ENCODE measurements at places on chromosomes 12 and 14.

DNA sequence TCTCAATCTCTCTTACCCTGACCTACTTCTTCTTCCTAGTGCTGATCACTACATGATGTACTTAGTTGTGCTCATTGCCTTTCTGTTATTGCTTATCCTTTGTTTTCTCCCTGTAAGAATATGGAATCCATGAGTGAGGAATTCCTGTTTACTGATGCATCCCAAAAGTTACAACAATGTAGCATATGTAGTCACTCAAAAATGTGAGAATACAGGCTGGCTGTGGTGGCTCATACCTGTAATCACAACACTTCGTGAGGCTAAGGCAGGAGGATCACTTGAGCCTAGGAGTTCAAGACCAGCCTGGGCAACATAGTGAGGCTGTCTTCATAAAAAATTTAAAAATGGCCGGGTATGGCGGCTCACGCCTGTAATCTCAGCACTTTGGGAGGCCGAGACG lies 8.0 kb upstream of the WDR20 start:
- DNase-seq: no peak

DNA sequence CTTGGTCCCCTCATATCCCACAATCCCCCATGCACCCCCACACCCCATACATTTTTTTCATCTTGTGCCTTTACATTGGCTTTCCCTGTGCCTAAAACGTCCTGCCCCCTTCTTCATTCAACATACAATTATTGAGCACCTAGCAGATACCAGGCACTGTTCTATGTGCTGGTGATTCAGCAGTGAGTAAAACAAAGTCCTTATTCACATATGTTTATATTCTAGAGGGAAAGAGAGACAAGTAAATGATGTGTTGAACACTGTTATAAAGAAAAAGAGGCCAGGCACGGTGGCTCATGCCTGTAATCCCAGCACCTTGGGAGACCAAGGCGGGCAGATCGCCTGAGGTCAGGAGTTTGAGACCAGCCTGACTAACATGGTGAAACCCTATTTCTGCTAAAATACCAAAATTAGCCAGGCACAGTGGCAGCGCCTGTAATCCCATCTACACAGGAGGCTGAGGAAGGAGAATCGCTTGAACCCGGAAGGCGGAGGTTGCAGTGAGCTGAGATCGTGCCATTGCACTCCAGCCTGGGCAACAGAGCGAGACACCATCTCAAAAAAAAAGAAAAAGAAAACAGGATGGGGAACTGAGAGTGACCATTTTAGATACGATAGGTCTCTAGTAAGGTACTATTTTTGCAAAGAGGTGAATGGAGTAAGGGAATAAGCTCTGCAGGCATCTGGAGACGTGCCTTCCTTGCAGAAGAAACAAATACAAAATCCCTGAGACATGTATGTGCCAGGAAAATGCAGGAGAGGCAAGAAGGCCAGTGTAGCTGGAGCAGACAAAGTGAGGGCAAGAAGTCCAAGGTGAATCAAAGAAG lies 12.2 kb downstream of the SLC7A7 start:
- no peak for DNase-seq

- DNase-seq: no peak
Measured at GRCh38 chr14:99042381-99043266, 229.4 kb downstream of the BCL11B start.

DNA sequence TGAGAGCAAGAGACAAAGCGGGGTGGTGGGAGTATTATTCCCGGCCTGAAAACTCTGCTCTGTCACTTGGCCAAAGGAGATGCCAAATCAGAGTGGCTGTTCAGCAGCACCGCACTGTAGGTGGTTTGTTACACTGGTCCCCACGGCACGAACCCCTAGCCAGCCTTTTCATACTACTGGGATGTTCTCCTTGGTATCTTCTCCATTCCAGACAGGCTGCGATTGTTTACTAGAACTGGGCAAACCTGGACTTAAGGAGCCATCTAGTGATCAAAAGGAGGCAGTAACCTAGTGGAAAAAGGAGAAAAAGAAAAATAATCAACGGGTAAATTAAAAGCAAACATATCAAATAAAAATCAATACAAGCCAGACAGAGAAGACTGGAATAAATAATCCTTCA lies 58.9 kb upstream of the TMTC2 start:
- peak; percentile 41 for DNase-seq

DNA sequence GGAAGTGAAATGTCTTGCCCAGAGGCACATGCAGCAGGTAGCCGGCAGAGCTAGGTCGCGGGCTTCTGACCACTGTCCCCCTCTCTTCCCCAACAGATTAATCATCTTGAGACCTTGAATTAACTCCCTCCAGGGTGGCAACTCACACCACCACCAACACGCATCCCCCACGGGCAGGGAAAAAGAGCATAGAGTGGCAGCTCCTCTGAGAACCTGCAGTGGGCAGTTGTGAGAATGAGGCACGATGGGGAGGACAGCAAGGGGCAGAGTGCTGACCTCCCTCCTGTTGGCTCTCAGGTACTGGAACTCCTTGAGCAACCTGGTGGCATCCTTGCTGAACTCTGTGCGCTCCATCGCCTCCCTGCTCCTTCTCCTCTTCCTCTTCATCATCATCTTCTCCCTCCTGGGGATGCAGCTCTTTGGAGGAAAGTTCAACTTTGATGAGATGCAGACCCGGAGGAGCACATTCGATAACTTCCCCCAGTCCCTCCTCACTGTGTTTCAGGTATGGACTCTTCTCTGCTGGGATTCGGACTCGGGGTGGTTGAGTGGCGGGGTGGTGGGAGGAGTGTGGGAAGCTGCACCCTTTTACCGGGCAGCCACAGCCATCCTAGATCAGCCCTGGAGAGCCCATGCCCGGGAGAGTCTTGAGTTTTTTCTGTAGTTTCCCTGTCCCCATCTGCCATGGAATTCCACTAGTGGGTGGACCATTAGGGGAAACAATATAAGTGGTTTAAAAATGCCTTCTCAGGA lies 213.3 kb upstream of the FKBP4 start:
- DNase-seq: no peak

DNA sequence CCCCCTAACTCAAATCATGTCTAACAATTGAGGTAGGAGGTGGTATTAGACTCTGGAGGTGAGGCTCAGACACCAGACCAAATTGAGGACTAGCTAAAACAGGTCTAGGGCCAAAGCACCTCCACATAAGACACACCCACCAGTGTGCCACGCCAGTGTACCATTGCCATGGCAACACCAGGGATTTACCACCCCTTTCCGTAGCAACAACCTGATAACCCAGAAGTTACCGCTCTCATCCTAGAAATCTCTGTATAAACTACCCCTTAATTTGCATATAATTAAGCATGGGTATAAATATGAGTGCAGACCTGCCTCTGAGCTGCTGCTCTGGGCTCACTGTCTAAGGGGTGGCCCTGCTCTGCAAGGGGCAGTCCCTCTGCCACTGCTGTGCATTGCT lies 57.4 kb upstream of the PPP2R5C start:
- no peak for DNase-seq

DNA sequence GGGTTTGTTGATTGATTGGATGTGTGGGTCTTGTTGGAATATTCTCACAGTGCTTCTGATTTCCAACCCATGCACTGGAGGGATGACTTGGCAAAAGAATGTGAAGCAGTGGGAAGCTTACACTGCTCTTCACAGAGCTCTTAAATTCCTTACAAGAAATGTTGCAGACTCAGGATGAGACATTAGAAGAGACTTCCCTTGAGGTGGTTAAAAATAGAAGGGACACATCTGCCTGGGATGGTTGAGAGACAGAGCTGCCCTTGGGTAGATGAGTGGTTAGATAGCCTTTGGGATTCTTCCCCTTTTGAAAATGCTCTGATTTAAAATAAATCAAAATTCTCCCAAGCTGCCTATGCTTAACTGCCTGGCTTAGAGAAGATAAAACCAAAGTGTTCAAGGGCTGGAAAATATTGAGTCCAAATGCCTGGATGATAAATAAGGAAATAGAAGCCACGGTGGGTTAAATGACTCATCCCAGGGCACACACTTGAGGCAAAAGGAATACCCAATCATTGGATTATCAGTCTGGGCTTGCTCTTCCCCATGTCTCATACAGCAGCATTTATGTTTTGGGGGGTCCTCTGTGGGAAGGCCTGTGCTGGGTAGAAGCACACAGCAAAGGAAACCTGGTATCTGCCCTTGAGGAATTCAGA lies 264.3 kb downstream of the AKAP6 start:
- DNase-seq: no peak

DNA sequence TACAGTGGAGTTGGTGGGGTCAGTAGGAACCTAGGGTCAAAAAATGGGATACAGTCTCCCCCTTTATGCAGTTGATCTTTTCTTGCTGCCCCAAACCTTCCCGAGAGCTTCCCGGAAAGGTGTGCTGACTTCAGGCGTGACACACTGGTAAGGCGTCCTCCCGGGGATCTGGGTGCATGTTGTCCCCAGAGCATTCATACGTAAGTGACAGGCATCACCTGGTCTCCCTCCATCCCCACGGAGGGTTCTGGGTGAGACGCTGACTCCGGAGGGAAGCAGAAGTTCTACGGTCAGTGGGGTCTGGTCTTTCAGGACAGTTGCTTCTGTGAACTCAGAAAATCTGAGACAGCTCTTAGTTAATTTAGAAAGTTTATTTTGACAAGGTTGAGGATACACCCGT lies 159.6 kb upstream of the RTL1 start:
- DNase-seq: no peak

- no peak for DNase-seq
Measured at GRCh38 chr12:70619471-70620152, 17.6 kb downstream of the PTPRB start.

DNA sequence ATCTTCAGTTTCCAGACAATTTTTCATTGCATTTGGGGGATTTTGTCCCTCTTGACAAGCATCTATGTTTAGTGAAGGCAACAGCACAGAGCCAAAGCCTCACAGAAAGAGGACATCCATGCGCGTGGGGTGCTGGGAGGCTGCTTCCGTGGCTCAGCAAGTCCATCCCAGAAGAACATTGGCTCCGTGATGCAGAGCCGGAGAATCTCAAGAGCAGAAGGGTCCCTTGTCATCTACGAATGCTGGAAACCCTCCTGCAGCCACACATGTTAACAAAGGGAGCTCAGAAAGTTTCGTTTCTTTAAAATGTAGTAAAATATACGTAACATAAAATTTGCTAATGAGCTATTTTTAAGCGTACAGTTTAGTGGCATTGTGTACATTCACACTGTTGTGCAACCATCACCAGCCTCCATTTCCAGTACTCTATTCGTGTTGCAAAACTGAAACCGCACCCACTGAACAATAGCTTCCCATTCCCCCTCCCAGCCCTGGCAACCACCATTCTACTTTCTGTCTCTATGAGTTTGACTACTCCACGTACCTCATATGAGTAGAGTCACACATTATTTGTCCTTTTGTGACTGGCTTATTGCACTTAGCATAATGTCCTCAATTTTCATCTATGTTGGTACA lies 185.9 kb downstream of the TTC7B start:
- no peak for DNase-seq

DNA sequence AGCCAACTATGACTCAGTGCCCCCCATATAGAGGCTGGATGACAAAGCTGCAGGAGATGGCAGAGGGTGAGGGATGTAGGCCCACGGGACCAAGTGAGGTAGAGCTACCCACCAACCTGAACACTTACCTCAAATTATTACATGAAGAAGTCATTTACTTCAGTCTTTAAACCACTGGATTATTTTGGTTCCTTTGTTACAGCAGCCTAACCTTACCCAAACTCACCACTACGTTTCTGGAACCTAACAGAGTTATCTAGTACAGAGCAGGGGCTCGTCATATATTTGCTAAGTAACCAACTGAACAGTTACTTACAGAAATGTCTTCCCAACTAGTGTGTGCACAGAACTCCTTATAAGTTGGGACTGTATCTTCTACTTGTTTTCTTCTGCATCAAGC lies 85.2 kb upstream of the IGF1 start:
- DNase-seq: no peak

DNA sequence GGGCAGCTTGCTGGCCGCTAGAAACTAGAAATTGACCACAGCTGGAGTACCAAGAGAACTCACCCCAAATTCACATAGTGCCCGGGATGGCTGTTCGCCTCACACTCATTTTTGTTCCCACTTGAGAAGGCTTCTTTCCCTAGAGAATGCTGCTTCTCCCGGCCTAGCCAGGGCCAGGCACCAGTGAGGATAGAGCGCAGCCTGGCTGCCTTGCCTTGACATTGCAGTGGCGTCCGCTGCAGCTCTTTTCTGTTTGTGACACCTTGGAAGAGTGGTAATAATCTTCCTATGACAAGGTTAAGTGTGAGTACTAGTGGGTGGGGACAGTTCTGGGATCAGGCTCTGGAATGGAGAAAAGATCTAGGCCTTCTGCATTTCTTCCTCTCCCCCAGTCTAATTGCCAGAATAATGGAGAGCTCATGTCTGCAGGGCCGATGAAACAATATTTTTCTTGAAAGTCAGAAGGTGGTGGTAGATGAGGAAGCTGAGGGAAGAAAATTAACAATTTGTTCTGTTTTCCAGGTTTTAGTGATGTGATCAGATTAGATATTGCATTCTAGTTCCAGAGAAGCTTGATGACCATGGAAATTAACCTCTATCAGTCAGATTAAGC lies 3.7 kb downstream of the TMEM253 start:
- peak; percentile 84 for DNase-seq

DNA sequence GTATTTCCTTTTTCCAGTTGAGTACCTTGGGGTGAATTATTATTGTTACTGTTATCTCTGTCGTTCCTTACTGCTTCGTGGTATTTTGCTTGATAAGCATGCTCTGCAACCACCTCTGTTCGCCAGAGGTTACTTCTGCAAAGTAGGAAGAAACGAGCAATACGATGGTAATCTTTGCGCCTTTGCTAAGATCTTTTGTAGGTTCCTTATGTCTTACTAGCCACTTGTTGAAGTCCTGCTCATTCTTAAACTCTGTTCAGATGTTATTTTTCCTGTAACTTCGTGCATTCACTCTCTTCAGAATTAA lies 729 bp upstream of the M6PR start:
- DNase-seq: no peak

GRCh38 chr12:67091204-67091603 lies 178.0 kb upstream of the CAND1 start:
- DNase-seq: no peak

All from SK-N-DZ (cell line).